Spinal cord (tissue), 10 donors: ENCODE measurements at places on chromosomes 7 and 10. TPM values are rescaled to one million over a fixed set of nuclear protein-coding genes. Genes with fewer than 3 reads are reported as not detected.

VWDE gene
- polyA plus RNA-seq: 0.65 TPM

SMO gene
- 38.1 TPM for polyA plus RNA-seq

- H3K4me3 ChIP-seq: no peak overlapping the region
- H3K27me3 ChIP-seq: no peaks in the 10 kb centered on the region
- no peak overlapping the region for H3K27ac ChIP-seq
- DNase-seq: no peak
- H3K36me3 ChIP-seq: no peaks in the 10 kb centered on the region
These were observed 202.2 kb downstream of the RAMP3 start for GRCh38 chr7:45359776-45360175.

DNA sequence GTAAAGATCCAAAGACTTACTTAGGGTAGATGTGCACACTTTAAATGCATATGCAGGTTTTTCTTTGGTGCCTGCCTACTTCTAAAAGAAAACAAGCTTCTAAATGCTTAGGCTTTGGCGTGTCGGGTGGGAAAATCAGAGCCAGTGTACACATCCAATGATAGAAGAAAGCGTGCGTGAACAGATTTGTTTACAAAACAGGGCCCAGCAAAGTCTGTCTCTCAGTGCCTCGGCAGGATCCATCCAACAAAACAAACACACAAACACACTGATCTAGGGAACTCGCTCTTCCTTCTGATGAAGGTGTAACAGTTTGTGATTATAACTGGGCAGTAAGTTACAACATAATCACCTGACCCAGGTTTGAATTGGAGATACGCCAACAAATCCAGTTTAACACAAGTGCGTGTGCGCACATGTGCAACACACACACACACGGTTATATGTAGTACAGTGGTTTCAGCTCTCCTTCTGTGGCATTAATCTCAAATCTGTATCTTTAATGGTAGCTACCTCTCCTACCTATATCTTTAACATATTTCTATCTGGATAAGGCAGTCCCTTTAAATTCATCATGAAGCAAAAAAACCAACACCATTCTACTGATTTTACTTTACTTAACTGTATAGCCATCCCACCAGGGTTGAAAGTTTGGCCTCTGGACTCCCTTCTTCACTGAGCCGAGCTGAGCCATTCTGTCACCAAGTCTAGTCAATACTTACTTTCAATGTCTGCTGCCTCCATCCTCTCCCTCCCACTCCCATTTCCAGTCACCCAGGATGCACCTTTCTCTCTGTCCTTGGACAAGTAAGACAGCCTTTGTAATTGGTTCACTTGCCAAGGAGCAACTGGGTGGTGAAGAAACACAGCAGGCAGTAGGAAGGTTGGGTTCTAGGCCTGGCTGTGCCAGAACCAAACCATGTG lies 184.4 kb upstream of the KLF14 start:
- no peaks in the 10 kb centered on the region for H3K27me3 ChIP-seq
- no peaks in the 10 kb centered on the region for H3K36me3 ChIP-seq
- H3K4me1 ChIP-seq: peaks cover 28% of the 10 kb centered on the region
- H3K27ac ChIP-seq: no peak overlapping the region

GRCh38 chr7:157415486-157415885 lies 78.7 kb downstream of the DNAJB6 start:
- no peak overlapping the region for H3K27ac ChIP-seq
- H3K27me3 ChIP-seq: no peaks in the 10 kb centered on the region
- peaks cover 57% of the 10 kb centered on the region for H3K36me3 ChIP-seq

DNA sequence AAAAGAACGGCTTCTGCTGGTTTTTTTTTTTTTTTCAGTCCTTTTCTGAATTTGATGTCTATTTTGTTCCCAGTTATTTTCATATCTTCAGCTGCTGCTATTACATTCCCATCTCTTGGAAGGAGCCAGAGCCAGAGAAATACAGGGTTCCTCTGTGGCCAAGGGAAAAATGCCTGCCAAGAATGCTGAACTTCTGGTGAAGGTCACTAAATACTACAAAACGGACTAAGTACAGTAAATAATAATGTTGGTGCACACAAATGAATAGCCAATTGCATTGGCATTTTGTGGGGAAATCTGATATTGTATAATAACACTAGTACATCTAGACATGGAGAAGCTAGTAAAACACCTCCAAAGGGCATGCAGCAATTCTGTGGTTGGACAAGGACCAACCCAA lies 56.3 kb upstream of the ZEB1 start:
- no peak overlapping the region for H3K4me3 ChIP-seq
- H3K4me1 ChIP-seq: no peaks in the 10 kb centered on the region
- no peak for DNase-seq

- H3K4me3 ChIP-seq: no peak overlapping the region
- H3K27me3 ChIP-seq: no peaks in the 10 kb centered on the region
- no peak overlapping the region for H3K27ac ChIP-seq
These were observed 26.8 kb upstream of the RASGEF1A start for GRCh38 chr10:43293677-43294057.

DNA sequence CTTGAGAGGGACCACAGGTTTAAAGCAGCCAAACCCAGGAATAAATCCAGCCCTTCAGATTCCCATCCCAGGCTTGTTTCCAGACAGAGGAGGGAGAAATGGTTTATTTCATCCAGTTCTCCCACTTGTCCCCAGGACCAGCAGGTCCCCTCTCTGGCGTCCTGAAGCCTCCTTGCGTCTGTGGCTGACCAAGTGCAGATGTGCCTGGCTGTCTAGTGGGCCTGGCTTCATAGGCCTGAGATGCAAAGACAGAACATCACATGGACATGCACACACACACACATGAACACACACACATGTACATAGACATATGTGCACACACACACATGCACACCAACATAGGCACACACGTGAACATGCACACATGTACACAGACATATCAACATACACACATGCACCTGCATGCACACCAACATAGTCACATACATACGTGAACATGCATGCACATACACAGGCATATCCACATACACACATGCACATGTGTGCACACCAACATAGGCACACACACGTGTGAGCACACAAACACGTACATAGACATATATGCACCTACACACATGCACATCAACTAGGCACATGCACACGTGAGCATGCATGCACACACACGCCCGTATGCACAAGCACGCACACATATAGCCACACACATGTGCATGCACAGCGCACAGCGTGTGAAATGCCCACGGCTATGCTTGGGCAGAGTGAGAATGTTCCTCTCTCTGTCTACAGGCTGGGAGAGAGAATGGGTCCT lies 10.7 kb downstream of the FOXL3 start:
- no peaks in the 10 kb centered on the region for H3K27me3 ChIP-seq
- H3K36me3 ChIP-seq: no peaks in the 10 kb centered on the region
- no peak for DNase-seq
- no peaks in the 10 kb centered on the region for H3K4me1 ChIP-seq
- no peak overlapping the region for H3K27ac ChIP-seq

HECTD2 gene
- polyA plus RNA-seq: 27.6 TPM

DOCK4 gene
- polyA plus RNA-seq: 51.2 TPM
